CD4-positive, alpha-beta T cell treated with Interleukin-4 for 1 hour (primary cell): ENCODE measurements at places on chromosomes 11 and 22.

DNA sequence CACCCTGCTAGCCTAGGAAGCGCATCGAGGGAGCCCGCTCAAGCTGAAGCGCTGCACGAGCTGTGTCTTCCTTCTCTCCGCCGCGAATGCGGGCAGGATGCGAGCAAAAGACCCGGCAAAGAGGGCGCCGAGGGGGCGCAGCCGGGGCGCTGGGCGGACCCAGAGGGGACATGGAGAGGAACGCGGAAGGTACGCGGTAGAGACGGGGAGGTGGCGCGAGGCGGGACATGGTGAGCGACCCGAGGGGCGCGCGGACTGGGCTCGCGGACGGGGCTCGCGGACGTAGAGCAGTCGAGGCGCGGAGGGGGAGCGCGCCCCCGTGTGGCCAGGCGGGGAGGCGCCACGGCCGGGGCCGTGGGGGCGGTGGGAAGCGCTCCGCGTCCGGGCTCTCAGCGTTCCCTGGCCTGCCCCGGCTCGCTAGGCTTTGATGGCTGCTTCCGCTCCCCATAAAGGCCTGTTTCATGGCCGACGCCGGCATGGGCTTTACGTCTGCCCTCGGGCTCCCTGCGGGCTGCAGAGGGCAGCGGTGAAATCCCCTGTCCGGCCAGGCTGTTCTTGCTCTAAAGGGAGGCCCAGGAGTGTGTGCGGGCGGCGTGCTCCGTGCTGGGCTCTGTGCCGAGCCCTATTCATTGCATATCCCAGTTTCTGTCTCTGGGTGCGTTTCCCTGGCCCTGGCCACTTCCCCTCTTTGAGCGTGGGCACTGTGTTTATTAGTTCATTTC is 31.2 kb upstream of the TRIM29 start:
- peak; percentile 48 for DNase-seq

GRCh38 chr11:7523416-7524210 is 9.8 kb downstream of the PPFIBP2 start:
- no peak for DNase-seq

DNA sequence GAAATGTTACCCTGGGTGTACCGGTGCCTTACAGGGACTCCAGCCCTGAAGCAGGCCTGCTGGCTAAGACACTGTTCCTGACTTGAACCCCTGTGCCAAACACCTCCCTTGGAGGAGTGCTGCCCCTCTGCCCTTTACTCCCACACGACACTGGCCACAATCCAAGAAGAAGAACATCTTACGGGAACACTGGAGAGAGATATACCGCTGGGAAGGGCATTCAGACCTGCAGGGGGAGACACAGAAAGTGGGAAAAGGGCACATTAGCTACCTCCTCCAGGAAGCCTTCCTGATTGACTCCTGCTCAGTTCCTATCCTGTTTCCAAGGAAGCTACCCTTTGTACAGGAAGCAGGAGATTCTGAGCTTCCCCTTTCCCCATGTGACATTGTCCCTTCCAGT is 18.7 kb downstream of the TMPRSS13 start:
- no peak for DNase-seq

GRCh38 chr11:4932751-4933150 is 8.6 kb upstream of the OR51G1 start:
- DNase-seq = no peak

DNA sequence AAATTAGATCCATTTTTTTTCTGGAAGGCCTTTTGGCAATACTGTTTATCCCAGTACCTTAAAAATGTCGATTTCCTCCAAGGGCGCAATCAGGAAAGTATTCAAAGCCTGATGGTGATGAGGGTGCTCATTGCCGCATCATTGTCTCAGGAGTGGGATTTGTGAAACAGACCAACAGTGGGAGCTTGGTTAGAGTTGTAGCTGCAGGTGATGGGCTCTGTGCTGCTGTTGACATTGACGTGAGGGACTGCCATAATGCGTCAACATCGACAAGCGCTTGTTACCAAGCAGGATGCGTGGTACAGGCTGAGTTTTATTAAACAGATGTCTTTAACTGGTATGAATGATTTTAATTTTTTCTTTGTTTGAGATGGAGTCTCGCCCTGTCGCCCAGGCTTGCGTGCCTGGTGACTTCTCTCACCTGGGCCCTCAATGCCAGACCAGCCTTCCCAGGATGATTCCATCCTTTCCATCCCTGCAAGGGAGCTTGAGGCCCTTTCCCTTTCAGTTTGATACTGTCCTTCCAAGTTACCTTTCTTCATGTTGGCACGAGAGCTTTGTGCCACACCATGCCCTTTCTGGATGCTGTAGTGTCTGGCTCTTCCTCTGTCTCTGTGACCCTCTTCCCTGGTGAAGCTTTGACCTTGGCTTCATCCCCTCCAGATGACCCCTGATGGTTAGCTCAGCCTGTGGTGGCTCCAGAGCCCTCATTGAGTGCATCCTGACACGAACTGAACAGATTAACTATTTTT is 10.6 kb downstream of the MED15 start:
- DNase-seq = no peak

DNA sequence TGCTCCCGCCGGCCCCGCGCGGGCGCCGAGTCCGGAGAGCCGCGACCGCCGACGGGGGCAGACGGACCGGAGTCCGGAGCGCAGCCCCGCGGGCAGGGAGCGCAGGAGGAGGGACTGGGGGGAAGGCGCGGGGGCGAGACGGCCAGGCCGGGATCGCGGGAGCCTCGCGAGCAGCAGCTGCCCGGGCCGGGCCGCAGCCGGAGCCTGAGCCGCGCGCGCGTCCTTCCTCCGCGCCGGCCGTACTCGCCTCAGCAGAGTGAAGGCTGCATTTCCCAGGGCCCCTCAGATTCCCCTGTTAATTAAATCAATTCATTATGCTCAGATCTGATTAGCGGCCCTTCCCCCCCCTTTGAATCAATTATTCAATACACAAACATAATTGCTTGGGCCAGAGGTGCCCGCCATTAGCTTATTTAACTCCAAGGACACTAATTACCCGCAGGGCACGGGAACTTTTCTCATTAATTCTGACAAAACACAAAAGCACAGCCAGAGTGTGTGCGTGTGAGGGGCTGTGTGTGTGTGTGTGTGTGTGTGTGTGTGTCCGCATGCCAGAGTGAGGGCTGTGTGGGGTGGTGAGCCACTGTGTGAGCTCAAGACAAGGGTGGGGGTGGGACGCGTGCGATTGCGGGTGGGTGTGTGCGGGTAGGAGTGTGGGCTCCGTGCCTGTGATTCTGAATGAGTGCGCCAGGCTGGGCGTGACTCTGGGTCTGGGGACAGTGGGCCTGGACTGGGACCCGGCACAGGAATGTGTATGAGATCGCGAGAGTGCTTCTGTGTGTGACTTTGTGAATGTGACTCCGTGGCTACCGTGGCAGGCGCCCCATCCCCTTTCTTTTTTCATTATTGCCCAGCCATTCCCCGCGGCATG is 5.1 kb upstream of the LMO1 start:
- no peak for DNase-seq

DNA sequence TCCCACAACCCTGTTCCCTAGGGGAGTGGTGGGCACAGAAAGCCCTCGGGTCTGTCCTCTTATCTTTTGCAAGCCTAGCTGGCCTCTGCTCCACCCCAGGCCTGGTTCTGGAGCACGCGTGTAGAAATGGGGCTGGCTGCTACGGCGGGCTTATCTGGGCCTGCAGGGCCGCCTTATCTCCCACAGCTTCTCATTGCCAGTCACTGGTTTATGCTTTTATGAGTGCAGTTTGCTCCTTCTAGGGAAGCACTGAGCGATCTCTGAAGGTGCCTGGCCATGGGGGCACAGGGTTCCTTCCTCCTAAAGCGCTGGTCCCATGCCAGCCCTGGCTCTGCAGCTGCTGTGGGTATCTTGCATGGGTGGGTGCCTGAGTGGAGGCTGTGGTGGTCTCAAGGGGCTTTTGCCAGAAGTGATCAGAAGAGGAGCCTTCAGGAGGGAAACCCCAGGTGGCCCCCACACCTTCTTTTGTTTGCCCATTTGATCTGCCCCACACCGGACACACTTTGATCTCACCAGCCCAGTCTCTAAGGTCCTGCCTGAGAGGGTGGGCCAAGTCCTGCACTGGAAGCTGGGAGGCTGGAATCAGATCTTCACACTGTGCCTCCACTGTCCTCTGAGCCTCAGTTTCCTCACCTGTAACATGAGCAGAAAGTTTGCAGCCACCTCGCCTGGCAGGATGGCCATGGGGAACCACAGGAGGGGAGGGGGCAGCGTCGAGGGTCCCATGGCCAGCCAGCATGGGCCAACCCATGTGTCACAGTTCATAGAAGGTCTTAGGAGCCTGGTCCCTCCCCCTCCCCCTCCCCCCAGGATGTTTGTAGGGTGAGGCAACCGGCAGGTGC is 86.6 kb upstream of the FGF3 start:
- no peak for DNase-seq

DNA sequence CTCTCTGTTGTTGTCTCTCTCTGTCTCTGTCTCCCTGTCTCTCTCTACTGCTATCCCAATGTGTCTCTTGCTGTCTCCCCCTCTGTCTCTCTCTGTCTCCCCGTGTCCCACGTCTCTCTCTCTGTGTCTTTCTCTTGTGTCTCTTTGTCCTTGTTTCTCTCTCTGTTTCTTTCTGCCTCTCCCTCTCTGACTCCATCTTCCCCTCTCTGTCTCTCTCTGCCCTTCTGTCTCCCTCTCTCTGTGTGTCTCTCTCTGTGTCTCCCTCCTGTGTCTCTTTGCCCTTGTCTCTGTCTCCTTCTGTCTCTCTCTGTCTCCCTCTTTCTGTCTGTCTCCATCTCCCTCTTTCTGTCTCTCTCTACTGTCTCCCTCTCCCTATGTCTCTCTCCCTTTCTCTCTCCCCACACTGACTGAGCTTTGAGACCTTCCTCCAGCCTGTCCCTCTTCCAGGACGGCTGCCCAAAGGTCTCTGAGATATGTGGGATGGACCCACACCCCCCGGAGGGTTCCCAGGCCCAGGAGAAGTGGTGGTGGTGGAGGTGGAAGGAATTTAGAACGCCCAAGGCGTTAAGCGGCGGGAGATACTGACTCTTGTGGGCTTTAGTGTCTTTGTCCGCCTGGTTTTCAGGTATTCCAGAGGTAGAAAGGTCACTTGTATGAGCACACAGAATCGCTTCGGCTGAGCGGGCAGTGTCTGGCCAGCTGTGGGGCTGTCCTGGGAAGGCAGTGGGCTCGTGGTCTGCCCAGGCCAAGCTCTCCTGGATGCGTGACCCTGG is 65.5 kb upstream of the CCND1 start:
- DNase-seq = no peak

- no peak for DNase-seq
Observed at GRCh38 chr11:102465696-102466095, 13.1 kb upstream of the TMEM123 start.

GRCh38 chr11:31932879-31933278 is 121.8 kb upstream of the PAX6 start:
- no peak for DNase-seq

DNA sequence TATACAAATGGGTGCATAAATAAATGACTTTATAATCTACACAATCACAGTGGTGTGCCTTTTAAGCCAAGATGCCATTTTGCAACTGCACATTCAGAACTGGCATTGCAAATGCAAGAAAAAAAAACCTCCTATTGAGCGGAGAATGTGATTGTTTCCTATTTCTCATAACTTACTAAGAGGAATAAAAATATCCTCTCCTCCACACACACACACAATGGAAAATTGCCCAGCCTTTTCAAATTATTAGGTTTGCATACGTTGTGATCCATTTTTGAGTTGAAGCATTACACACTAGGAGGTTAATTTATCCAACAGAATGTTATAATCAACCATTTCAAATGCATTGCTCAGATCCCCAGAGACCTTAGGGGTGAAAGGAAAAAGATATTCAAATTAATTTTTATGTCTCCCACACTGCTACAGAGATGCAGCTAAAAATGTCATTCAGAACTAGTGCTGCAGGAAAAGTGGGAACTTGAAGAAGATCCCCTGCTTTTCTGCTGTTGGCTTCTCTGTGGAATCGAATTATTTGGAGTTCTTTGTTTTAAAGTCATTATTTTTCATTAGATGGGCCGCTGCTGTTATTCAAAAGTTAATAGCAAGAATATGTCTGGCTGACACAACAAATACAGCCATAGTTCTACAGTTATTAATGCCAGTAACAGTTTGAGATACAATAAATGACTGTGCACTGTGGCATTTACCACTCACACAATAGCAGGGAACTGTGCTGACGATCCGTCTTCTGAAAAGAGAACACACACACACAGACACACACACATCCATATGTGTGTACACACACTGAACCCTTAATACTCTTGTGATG is 299.9 kb upstream of the ANO5 start:
- no peak for DNase-seq

GRCh38 chr11:82038154-82038553 is 695.5 kb downstream of the FAM181B start:
- no peak for DNase-seq

DNA sequence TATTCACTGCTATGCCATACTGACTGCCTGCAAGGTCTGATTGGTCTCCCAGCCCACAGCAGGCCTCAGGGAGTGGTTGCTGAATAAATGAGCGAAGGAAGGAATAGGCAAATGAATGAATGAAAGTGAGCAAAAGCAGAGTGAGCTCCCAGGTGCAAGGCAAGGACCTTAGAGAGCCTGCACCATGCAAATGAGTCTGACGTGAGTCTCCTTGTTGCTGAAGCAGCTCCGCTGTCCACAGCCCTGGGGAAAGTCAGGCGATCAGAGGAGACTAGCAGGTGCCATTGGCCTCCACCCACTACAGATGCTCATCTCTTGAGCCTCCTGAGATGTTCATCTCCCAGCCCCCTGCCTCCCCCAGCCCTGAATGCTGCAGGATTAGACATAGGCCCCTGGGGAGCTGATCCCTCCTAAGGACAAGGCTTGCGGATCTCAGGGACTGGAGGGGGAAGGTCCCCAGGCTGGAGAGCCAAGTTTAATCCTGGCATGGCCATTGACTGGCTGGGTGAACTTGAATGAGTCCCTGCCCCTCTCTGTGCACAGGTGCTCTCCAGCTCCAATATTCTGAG is 22.1 kb downstream of the GDPD5 start:
- DNase-seq = no peak

DNA sequence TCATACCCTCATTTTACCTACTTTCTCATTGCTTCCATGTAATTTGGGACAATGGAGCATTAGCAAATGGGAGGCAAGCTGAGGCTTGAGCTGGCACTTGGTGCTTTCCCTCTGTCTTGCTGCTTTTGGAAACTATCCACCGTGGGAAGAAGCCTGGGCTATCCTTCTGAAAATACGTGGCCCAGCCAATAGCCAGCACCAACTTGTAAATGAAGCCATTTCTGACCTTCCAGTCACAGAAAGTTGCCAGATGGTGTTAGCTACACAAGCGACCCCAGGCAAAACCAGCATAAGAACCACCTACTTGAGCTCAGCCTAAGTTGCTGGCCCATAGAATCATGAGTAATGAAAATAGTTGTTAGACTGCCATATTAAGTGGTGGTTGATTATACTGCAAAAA is 18.5 kb upstream of the SPON1 start:
- DNase-seq = no peak

GRCh38 chr11:46129133-46129532 is 7.9 kb upstream of the PHF21A start:
- DNase-seq = no peak

GRCh38 chr11:114099392-114100178 is 40.1 kb downstream of the ZBTB16 start:
- no peak for DNase-seq
